Posterior cingulate gyrus (tissue), 11 donors: ENCODE measurements at places on chromosomes 4 and X.

- no peak for DNase-seq
Observed at GRCh38 chr4:76666944-76667532, 230.9 kb downstream of the SOWAHB start.

DNA sequence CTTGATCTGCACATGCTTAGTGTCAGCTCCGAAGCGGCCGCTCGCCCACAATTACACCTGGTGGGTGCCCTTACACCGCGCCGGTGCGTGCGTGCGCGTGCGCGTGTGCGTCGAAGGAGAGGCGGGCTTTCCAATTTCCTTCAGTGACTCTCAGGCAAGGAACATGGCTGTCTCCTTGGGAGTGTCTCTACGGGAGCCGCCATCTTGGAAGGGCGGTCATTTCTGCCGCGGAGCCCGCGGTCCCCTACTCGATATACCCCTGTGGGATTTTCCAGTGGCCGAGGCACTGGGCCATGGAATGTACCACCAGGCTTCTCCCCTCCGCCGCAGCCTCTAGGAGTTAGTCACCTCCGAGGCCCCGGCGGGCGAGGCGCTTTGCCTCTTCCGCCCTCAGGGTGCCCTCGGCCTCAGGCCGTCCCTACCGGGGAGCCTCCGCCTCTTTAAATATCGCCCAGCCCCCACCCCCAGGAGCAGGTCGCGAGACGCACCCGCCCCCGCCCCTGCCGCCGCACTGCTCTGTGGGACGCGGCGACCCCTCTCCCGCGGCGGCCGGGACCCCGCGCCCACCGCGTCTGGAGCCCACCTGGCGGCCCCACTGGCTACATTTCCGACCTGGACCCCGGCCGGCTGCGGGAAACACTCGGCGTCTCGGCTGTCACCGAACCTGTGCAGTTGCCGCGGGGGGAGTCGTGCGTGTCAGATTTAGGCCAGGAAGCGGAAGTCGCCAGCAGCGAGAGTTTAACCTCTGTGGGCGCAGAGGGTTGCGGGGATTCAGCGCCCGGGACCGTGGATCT, at the start of gene ZNF41:
TSS of gene ZNF41 (minus strand) at position 711 of the 794 bp plus-strand sequence. CDS start 15,741 bp downstream, outside the sequence.
- DNase-seq, result peak; percentile 57

GRCh38 chr4:153890761-153891160, 101.9 kb upstream of the SFRP2 start:
- DNase-seq, result no peak

GRCh38 chr4:98656443-98656842, 2.0 kb downstream of the TSPAN5 start:
- DNase-seq, result no peak

DNA sequence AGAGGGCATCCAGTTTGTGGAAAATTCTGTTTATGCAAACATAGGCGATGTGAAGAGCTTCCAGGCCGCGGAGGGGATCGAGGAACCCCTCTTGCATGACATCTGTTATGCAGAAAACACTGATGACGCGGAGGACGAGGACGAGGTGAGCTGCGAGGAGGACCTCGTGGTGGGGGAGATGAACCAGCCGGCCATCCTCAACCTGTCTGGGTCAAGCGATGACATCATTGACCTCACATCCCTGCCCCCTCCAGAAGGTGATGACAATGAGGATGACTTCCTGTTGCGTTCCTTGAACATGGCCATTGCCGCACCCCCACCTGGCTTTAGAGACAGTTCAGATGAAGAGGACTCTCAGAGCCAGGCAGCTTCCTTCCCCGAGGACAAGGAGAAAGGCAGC, 74.6 kb upstream of the PRPS2 start:
- DNase-seq, result no peak
